KBM-7 (cell line): ENCODE measurements at places on chromosomes 1 and 21.

- no peak for DNase-seq
These were observed at the start of gene B3GALT5 for GRCh38 chr21:39612233-39613040. Gene B3GALT5 (plus strand): TSS chr21:39612940. CDS start chr21:39660560, 47,620 bp downstream.

GRCh38 chr1:156599811-156600210, 1.5 kb downstream of the GPATCH4 start:
- DNase-seq, result peak; percentile 83

DNA sequence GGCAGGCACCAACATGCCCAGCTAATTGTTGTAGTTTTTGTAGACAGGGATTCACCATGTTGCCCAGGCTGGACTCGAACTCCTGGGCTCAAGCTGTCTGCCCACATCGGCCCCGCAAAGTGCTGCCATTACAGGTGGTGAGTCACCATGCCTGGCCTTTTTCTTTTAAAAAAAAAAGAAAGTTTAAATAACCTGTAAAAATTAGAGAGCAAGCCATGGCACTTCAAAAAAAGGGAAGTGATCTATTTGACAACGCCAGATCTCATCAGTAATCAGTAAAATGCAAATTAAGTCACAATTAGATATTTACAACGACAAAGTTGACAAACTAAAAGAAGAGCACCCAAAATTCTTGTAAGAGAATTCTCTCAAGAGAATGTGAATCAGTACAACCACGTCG, 2.9 kb upstream of the RBBP5 start:
- DNase-seq, result peak; percentile 42

- no peak for DNase-seq
These were observed 2.7 kb downstream of the PRMT2 start for GRCh38 chr21:46637952-46638746.

DNA sequence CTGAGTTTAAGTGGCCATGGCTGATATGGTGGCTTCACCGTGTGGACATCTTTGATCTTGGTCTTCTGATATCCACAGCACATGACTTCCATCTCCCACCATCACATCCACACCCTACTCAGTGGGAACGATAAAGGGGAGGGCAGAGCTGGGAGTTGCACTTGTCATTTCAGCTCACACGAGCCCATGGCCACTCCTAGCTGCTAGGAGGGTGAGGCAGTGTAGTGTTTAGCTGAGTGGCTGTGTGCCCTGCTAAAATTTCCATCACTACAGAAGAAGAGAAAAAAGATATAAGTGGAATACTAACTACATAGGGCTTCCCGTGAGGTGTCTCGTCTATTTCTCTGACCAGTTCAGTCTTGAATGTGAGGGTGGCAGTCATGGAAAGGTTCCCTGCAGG, 123.3 kb upstream of the EDN2 start:
- no peak for DNase-seq

- no peak for DNase-seq
These were observed 75.7 kb upstream of the NRIP1 start for GRCh38 chr21:15140321-15141019.

DNA sequence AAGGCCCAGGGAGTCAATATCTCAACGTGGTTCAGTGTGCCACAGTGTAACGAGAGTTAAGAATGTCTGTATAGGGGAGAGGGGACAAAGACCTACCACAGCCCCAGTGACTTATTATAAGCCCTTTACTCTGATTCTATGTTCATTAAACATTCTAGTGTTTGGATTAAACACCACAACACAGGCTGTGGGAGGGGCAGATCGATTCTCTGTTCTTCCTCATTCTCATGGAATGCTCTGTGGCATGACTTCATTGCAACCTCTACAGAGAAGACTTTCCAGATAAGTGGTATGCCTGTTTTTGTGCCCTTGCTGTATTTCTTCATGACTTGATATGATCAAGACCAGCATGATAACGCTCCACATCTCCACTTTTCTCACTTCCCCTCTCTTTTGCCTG, 39.0 kb upstream of the CD5L start:
- DNase-seq, result no peak

DNA sequence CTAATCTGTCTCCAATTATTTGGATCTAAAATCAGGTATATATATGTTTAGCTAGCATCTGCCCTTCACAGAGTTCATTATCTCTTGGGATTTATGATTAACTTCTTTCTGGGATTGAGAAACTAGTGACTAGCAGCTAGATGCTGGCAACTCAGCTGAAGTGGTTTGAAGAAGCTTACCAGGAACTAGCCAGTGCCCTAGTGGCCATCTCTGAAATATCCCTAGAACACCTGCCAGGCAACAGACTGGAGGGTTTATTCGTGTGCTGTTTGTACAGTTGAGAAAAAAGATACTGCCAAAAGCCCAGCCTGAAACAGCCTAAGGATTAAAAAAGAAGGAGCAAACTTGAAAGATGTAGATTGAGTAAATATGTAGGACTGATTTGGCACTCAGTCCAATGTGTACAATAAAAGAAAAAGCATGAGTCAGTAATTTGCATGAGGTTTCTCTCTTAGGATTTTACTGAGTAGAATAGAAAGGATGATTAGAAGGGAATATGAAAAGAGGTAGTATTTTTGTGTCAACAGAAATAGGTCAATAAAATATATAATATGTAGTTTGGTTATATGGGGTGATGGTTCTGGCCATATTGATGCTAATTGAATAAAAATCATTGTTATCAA, 1144.6 kb upstream of the ADGRL2 start:
- DNase-seq, result no peak

DNA sequence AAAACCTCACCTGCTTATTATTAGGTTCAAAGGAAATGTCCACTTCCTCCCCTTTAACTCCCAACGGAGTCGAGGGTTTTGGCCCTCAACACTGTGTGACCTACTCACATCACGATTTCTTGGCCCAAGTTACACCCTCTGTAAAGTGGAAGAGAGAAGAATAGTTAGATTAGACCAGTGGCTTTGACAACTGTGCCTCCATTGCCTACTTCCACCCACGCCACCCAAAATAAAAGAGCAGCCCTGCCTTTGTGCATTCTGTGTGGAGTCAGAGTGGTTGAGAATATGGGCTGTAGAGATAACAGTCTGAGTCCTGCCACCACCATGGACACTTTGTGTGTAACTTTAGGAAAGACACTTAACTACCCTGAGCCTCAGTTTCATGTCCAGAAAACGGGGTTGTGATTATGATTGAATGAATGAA, 4.1 kb upstream of the HDGF start:
- no peak for DNase-seq

DNA sequence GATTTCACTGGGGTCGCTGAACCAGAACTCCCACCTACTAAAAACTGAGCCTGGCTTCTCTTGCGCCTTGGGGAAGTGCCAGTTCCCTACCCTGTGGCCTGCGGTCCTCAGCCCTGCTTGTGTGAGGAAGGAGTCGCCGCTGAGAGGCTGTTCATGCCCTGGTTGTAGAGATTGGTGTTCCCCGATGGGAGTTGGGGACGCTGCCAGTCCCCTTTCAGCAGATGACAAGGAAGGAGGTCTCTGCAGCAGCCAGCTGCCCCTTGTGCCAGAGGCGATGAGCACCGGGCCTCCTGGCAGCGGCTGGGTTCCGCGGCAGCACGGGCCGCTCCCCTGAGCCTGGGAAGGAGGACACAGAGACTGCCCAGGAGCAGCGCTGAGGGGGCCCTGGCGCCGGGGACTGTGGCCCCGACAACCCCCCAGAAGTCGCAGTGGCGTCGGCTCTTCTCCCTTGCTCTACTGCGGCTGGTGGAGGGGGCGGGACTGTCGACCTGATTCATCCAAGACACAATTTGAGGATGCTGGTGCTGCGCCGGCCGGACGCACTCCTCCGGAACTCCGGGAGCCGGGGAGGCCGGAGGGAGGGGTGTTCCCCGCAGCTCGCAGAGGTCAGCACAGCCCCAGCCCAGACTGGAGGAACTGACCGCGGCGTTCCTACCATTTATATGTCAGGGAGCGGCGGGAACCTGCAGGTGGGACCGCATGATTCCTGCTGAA, 12.0 kb upstream of the ADORA3 start:
- peak; percentile 84 for DNase-seq

- DNase-seq, result no peak
These were observed 363.7 kb downstream of the NEGR1 start for GRCh38 chr1:71918630-71919029.

- no peak for DNase-seq
These were observed at the start of gene CHODL for GRCh38 chr21:18244671-18245463. Gene CHODL (plus strand): TSS chr21:18244833. CDS start chr21:18245224, 391 bp downstream.

DNA sequence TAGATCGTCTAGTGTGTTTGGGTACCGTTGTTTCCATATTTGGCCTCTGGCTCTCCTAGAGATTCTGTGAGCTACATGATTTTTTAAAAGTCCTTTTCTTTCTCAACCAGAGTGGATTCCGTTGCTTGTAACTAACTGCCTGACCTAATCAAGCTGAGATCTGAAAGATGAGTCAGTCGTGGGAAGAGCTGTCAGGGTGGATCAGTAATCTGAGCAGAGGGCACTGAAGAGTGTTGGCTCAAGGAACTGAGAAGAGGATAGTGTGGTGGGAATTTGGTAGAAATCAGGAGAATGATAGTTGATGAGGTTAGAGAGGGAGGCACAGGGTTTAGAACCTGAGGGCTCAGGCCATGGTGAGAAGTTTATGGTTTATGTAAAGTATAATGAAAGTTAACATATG, 52.2 kb downstream of the TRAF5 start:
- no peak for DNase-seq

DNA sequence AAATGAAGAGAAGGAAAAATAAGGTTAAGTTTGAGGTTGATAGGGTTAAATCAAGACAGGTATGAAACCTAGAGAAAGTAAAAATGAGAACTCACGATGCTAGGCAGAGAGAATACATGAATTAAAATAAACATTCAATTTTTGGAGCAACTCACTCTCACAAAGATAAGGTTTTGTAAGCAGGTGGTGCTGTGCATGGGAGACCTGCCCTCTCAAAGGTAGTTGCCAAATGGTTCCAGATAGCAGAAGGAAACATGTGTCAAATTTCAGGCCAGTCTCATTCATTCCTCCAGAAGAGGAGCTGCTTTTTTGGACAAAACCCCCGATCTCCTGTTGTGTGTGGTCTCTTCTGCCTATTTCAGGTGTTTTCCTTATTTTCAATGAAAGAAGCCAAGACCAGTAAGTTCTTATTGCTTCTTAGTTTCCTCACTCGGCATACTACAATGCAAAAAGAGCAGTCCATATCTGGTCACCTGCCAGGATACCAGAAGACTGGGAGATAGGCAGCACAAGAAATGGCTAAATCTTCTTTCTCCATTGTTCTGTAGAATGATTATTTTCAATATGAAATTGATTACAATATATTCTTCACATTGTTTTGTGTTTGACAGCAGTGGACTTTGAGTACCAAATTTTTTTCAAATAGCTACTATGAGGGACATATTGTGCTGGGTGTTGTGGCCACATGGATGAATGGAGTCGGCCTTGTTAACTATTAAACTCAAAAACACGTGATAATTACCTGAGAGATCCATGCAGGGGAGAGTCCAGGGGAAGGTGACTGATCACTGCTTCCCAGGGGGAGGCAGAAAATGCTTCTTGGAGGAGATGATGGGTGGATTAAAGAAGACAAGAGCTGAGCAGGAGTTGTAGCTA, 3.6 kb downstream of the CR1L start:
- DNase-seq, result no peak

DNA sequence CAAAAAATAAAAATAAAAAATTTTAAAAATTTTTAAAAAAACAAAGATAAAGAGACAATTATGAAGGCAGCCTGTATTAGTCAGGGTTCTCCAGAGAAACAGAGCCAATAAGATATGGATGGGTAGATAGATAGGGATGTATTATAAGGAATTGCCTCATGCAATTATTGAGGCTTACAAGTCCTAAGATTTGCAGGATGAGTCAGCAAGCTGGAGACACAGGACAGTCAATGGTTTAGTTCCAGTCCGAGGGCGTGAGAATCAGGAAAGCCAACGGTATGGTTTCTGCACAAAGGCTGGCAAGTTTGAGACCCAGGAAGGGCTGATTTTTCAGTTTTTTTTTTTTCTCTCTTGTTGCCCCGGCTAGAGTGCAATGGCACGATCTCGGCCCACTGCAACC, 24.1 kb upstream of the EIF4G3 start:
- no peak for DNase-seq

GRCh38 chr1:195999022-195999421, 609.2 kb downstream of the KCNT2 start:
- DNase-seq, result no peak

DNA sequence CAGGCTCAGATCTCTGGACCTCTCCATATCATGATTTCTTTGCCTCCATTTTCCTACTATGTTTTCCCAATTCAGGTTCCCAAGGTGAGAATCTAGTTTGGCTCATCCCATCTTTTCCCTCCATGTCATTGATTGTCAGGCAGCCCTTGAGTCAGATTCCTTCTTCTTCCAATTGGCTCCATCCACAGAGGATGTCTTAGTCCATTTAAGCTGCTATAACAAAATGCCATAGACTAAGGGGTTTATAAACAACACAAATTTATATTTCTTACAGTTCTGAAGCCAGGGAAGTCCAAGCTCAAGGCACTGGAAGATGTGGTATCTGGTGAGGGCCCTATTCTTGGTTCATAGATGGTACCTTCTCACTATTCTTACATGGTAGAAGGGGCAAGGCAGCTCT, 42.8 kb upstream of the SLC2A1 start:
- DNase-seq, result no peak

GRCh38 chr21:36887963-36888362, 78.5 kb downstream of the HLCS start:
- no peak for DNase-seq

- peak; percentile 64 for DNase-seq
These were observed 844 bp downstream of the NIBAN1 start for GRCh38 chr1:184973272-184974055.

DNA sequence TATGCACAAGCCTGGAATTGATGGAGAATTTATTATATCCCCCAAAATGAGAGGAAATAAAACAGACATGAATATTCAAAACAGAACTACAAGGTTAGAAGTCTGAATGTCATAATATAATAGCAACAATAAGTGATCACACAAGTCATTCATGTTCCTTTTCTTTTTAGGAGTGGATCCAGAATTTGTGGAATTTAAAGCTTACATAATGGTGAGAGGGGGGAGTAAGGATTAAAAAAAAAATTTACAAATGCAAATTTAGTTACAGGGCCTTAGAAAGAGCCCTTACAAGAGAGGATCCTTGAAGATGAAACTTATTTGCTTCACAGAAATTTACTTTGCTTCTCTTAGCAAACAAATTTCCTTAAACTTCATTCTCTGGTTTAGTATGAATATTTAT, 716.1 kb upstream of the CXADR start:
- DNase-seq, result no peak
